ENCODE measurements at places on chromosomes 5 and 9. TPM values are rescaled to one million over a fixed set of nuclear protein-coding genes. Genes with fewer than 3 reads are reported as not detected.

TLX3 gene
- total RNA-seq: not detected

SLC6A3 gene
- total RNA-seq: 2.7 TPM

ZCCHC7 gene
- 31.3 TPM for total RNA-seq

SPATA31C1 gene
- not detected for total RNA-seq

SOHLH1 gene
- 0.99 TPM for total RNA-seq

ANKDD1B gene
- total RNA-seq: 1.4 TPM

CTNNAL1 gene
- total RNA-seq: 65.6 TPM

CCDC171 gene
- total RNA-seq: 25.2 TPM

ENHO gene
- 3.4 TPM for total RNA-seq

DRD1 gene
- total RNA-seq: 6.8 TPM

FAM174A gene
- 29.2 TPM for total RNA-seq

ANKRD18A gene
- total RNA-seq: 4.6 TPM

IL11RA gene
- 84.2 TPM for total RNA-seq

CFAP90 gene
- total RNA-seq: 1.6 TPM

NSMF gene
- total RNA-seq: 27.7 TPM

PCDHA1 gene
- 0.71 TPM for total RNA-seq

TRIM23 gene
- 59.0 TPM for total RNA-seq

OBP2B gene
- total RNA-seq: not detected

TRPM3 gene
- total RNA-seq: 207 TPM

ARL14EPL gene
- total RNA-seq: not detected

MCC gene
- 127 TPM for total RNA-seq

TMEM174 gene
- not detected for total RNA-seq

TTC39B gene
- total RNA-seq: 17.4 TPM

PCDHA10 gene
- 4.6 TPM for total RNA-seq

LPAR1 gene
- total RNA-seq: 50.1 TPM

POLR3G gene
- 2.7 TPM for total RNA-seq

STOM gene
- total RNA-seq: 100 TPM

PCDHGC5 gene
- 6.6 TPM for total RNA-seq

TMC1 gene
- 0.27 TPM for total RNA-seq

ROR2 gene
- 24.1 TPM for total RNA-seq

IGFBPL1 gene
- total RNA-seq: 11.7 TPM

PSMD5 gene
- 36.7 TPM for total RNA-seq

POLE3 gene
- 41.8 TPM for total RNA-seq

CHSY3 gene
- 25.1 TPM for total RNA-seq

GPR150 gene
- total RNA-seq: not detected

SPATA31D4 gene
- not detected for total RNA-seq

TPD52L3 gene
- not detected for total RNA-seq

LTC4S gene
- 1.1 TPM for total RNA-seq

AMACR gene
- 16.7 TPM for total RNA-seq

SPATA31A3 gene
- total RNA-seq: not detected

PRSS3 gene
- not detected for total RNA-seq

Data from camera-type eye (tissue), 1 donor.